ENCODE measurements at places on chromosomes 1 and 21.

DNA sequence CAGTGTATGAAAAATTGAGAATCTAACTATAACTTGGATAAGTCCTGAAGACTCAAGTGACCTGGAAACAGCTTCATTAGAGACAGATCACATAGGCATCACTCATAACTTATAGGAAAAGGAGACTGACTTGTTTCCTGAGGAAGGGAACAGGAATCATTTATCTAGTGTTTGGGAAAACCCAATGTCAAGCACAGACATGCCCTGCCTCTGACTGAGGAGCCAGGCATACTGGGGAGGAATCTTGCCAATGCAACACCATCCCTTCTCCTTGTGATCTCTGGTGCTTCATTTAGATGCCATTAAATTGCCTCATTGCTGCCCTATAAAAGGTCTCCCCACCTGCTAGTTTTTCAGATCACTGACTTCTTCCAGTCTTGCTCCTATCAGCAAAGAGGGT lies 10.3 kb downstream of the LCE4A start:
- DNase-seq, result no peak

DNA sequence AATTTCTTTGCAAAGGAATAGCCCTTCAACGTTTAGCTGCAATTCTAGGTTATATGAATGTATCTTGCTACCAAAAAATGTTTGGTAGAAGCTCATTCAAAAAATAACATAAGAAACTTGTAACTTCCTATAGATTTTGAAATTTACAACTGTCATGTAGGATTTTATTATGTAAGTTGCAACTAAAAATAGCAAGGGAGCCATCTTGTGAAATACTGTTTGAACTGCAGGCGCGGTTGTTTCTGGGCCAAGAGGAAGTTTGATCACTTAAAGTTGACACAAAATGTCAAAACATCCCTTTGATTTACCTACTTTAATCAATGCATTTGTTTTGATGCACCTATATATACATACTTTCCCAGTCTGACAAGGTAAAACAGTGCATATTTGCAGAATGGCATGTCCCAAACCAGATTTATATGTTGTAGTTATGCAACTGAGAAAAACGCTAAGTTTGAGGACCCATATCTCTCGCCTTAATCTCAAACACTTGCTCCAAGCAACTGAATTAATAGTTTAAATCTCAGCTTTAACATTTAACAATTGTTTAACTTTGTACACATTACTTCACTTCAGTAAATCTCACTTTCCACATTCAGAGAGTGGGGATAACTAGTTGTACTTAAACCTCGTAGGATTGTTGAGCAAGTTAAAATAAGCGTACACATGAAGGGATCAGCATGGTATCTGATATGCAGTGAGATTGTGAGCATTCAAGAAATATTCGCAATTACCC lies 63.9 kb downstream of the KCNK2 start:
- peak; percentile 1 for DNase-seq

GRCh38 chr1:205048382-205048781 lies 5.4 kb downstream of the CNTN2 start:
- no peak for DNase-seq

DNA sequence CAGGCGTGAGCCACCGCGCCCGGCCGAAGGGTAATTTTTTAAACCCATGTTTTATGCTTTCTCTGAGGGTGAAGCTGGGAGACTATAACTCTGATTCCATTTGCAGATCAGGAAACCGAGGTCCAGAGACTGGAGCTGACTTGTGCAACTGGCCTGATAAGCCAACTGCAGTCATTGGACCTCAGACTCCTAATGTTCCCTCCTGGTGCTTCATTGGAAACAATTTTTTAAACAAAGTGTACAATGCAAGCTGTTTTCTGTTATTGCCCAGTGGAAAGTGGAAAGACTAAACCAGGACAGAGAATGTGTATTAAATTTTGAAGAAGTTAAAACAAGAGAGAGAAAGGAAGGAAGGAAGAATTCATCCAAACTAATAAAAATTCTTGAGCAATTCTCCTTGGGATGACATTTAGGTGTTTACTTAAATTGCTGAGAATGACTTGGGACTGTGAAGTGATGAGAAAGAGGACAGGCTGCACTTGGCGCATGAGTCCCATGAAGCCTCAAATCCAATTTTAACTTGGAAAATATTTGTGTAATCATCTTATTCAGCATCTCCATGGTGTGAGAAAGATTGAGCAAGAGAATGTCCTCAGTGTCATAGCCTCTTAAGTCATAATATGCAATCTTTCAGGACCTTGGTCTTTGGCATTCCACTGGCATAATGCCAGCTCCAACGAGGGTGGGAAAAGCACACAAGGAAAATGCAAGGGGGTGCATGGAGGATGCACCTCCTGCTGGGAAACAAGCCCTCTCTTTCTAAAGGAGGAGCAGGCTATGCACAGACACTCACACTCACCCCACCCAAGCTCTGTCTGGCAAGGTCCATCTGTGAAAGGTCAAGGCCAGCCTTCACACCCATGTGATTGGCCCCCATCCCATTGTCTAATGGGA lies 342.0 kb downstream of the SIPA1L2 start:
- no peak for DNase-seq

DNA sequence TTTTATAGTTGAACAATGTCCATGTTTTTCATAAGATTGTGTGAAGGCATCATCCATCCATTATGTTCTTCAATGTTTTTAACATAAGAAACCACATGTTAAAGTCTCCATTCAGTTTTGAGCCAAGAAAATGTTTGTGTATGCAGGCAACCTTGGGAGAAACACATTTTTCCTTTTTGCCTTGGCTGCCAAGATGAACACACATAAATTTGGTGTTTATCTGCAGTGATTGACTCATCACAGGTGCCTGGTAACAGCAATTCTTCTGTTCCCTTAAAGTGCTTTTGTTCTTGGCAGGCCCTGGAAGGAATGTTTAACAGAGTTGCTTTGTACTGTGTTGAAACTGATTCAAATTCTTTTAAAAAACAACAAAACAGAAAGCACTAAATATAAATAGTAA lies 709.9 kb upstream of the ADGRL4 start:
- DNase-seq, result peak; percentile 94

DNA sequence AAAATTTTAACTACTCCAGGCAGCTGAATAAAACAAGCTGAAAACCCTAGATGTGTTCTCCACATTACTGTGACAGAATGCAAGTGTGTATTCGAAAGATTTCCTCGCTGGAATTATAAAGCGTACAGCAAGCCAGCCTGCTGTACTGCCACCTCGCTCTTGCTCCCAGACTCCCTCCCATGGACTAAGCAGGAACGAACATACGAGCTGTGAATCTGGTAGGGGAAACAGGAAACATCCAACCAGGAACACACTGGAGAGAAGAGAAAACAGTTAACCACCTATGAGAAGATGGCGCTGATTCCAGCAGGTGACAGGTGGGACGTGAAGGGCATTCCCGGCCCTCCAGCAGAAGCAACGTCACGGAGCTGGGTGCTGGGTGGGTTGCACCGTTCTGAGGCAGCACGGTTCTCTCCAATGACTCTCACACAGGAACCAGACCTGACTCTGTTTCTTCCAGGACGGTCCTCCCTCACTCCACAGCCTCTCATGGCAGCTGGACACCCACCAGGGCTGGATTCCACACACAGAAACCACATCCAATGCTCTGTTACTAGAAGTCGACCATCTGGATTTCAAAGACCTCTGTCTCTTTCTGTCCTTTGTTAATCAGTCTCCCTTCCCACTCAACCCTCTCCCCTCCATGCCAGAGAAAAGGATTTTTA lies 219.2 kb downstream of the RERE start:
- DNase-seq, result peak; percentile 72

- DNase-seq, result peak; percentile 94
Measured at GRCh38 chr1:204417074-204417997, 5.7 kb upstream of the PPP1R15B start.

- DNase-seq, result no peak
Measured at GRCh38 chr1:175893192-175893591, 149.8 kb upstream of the TNR start.

- no peak for DNase-seq
Measured at GRCh38 chr1:176826265-176826664, 338.2 kb downstream of the ASTN1 start.

GRCh38 chr1:224178894-224179293 lies 4.1 kb upstream of the DEGS1 start:
- no peak for DNase-seq

GRCh38 chr1:25797939-25798338 lies 2.1 kb upstream of the SELENON start:
- DNase-seq, result peak; percentile 26

DNA sequence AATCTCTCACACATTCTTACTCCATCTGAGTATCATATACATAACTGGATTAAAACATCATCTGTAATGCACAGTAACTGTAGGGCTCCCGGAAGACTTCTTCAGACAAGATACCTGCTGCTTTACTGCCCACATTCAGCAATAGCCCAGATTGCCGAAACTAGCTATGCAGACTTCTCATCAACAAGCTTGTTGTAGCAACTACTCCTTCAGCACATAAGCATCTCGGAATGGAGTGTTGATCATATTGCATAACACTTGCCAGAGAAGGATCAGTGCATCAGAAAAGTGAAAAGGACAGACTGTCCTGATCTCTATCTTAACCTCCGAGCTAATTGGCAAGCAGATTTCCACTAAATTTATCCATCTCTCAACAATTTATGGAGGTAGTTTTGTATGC lies 354.6 kb upstream of the C1orf87 start:
- no peak for DNase-seq

DNA sequence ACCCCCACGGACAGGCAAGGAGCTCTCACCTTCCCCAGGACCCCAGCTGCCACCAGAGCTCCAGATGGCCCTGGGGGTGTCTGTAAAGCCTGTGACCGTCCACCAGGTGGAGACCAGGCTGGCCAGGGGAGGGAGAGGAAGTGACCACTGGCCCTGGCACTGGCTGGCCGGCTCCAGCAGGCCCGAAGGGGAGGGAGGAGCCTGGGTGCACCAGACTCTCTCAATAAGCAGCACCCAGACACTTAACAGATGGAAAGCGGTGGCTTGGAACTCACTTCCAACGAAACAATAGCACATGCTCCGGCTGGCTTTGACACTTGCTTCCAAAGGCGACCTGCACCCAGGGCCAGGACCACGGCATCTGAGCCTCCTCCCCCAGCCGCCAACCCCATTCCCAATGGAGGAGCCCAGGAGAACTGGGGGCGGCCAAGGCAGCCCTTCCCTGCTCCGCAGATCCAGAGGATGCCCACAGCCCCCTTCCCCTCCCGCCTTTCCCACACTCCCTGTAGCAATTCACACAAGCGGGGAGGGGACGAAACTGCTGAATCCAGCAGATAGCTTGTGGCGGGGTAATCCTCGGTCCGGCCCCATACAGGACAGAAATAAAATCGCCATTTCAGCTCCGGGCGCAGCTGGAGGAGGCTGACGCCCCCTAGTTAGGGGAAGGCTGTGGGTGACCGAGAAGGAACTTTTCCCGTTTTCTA lies 742 bp upstream of the PDE9A start:
- peak; percentile 78 for DNase-seq

DNA sequence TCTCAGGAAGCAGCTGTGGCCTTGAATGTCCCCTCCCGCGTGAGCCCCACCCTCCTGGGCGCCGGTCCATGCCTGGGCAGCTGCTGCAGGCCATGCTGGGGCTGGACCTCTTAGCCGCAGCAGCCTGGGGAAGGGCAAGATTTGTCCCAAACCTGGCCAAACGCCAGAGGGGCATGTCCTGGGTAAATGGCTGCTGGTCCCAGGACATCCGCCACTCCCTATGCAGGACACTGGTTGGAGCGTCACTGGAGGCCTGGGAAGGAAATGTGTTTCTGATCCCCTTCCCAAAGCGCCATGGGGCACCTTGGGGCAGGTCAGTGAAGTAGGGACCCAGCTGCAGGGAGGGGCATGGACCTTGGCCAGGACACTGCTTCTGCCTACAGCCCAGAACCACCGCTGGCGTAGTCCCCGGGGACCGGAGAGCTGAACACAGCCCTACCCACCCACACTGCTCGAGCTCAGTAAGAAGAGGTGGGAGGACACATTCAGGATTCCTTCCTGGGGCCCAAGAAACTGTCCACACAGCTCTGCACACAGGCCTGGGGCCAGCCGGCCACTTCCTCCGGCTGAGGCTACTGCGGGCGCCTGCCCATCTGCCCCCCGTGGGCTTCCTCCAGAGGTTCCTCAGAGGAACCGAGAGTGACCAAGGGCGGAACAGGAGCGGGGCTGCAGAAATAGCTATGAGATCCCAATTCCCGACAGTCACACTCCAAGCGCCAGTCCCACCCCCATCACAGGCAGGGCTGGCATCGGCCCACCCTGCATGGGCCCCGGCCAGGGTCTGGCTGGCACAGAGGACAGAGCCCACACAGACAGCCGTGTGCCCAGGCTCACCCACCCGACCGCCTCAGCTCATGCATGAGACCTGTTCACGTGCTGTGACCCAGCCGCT lies 10.8 kb upstream of the PLEKHG5 start:
- no peak for DNase-seq

DNA sequence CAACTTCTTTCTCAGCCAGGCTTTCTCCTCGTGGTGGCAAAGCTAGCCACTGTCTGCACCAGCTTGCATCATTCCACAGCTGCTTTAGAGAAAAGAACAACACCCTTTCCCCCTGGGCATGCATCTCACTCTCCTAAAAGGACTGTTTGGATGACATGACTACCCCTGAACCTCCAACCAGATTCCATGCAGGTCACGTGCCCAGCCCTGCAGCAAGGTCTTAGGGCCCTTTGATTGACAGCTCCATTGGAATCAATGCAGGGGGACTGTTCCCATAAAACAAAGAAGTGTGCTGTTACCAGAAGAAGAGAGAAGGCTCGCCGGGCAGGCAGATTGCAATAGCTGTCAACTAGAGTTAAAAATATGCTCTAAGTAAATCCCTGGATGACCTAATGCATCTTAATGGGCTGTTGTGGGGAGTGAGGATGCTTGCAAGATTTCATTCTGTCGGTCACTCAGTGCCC lies 24.4 kb downstream of the KCNA2 start:
- no peak for DNase-seq

GRCh38 chr1:66490816-66491215 lies 43.1 kb upstream of the SGIP1 start:
- DNase-seq, result no peak

- no peak for DNase-seq
Measured at GRCh38 chr1:69073176-69073575, 494.5 kb upstream of the LRRC7 start.

DNA sequence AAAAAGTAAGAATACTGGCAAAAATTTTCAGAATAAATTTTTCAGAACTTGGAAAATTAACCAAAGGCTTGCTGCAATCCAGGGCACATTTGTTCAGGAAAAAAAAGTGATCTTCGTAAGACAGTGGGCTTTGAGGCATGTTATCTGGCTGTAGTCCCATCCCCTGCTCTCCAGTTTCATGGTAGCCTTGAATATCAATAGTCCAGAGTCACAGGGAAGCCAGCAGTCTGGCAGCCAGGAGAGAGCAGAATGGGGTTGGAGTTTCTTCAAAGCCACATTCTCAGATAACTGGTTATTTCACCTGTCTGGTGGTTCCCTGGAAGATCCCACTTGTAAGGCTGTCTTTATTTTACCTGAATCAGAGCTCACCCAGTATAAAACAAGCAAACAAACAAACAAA lies 669.3 kb downstream of the MATN1 start:
- DNase-seq, result no peak

- no peak for DNase-seq
Measured at GRCh38 chr1:32336963-32337675, 1.1 kb upstream of the MARCKSL1 start.

Data from dermis microvascular lymphatic vessel endothelial cell (primary cell).